ENCODE measurements at places on chromosomes 13 and 19. TPM values are rescaled to one million over a fixed set of nuclear protein-coding genes. Genes with fewer than 3 reads are reported as not detected.

The VAV1 gene
- total RNA-seq, result 8.1 TPM

The RPS19 gene
- total RNA-seq, result 998 TPM

DNA sequence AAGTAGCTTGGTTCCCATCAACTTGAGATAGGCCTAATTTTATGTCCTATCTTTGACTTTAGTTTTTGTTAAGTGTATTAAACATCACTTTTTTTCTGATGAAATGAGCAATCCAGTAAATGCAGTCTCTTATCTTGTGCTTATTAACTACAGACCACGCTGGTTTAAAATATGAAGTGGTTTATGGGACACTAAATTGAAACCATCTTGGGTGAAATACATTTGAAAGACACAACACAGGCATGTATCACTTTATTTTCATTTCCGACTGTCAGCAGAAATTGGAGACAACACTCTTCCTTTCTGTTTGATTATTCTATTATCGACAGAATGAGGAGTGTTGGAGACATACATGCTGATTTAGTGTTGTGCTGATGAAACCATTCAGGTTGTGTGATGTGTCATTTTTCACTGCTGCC, 447.7 kb downstream of the GPC6 start:
- DNase-seq, result no peak

DNA sequence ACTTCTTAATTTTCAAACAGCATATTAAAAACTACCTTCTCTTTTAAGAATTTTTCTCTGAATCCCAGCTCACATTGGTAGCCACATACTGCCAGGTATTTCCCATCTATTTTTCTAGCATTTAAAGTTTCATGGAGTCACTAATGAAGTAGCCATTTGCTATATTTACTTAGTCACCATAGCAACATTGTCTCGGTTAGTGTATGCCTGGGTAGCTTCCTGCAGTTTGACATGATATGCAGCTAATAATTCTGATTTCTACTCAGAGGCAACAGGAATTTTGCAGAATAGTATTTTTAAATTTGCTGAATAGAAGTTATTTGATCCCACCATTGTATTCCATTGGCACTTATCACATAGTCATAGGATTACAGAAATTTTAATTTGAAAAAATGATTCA, 30.9 kb upstream of the KCTD4 start:
- no peak for DNase-seq
